PC-9 (cell line): ENCODE measurements at places on chromosomes 5 and 9. TPM values are rescaled to one million over a fixed set of nuclear protein-coding genes. Genes with fewer than 3 reads are reported as not detected.

FGD3 gene
- 84.9 and 89.0 TPM in 2 replicates for total RNA-seq

DNA sequence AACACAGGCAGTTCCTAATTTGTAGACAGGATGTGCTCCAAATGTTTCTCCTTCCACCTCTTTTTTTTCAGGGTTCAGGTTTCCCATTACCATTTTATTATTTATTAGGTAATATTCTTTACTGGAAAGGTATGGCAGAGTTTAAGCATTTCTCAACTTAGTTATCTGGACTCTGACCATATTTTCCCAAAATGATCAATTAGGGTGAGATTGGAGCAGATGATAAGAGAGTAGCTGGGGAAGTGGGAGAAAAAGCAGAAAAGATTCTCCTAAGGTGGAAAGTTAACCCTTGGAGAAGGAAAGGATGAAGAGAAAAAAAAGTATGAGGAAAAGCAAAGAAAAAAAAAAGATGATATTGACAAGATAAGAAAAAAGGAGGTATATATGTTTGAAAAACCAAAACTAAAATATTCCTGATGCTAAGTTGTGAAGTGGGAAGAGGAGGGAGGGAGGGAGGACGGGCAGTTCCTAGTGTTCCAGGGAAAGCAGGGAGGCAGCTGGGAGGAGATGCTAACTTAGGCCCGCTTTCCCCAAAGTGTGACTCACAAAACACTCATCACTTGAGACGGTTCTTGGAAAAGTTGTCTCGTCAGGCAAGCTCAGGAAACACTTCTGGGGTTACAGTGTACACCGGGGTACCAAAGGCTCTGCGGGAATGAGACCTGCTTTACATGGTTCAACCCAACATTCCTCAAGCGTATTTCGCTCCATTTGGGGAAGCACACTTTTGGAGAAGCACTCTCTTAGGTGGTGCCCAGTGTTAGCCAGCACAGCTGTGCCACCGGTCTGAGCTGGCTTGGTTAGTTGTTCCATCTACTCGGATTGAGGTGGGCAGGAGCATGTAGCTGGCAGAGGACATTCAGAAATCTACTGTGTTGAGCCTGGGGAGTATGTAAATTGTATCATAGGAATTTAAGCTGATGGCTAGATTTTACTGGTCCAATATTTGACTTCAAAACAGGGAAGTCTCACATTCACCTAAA lies 35.1 kb downstream of the B4GALT1 start:
- peak; percentile 44 for DNase-seq

WHRN gene
- 19.8 and 21.9 TPM in 2 replicates for total RNA-seq

DNA sequence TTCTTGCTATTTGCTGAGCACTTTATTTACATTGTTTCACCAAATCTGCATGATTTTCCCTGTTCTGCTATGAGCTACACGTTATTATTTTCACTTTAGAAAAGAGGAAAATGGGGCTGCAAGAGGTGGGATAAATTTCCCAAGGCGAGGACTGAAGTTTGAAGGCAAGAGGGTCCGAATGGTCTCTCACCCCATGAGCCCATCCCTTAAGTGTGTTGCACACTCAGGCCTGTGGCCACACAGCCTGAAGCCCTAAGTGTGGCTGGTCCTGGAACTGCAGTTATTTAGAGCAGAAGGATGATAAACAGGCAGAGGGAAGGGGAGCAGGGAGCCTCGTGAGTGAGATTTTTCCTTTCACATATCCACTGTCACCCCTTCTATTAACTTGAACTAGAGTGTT lies 7.8 kb downstream of the PDE8B start:
- DNase-seq = no peak

GRCh38 chr9:114844766-114845165 lies 38.9 kb upstream of the TNFSF15 start:
- no peak for DNase-seq

DNA sequence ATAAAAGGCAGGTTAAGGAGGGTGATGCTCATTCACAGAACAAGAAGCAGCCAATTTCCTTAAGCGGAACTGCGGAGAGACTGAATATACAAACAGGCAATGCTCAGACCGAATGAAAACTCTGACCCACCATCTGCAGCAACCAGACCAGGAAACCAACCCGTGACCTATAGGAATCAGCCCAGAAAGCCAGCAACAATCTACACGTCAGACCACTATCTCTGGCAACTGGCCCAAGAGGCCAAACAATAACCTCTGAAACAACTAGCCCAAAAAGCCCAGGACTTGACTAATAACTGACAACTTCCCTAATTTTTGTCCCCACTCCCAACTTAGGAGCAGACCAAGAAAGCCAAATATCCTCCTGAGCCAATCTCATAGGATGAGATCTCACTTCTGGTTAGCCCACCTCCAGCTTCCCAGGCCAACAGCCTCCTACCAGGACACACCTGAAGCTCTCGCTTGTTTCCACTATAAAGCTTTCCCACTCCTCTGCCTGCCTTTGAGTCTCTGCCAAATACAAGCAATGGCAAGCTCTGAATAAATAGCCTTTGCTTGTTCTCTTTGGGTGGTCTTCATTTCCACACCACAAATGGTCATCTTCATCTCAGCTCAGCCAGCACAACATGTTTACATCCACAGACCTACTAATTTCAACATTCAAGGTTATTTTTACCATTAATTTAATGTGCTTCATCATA lies 168.5 kb downstream of the HSD17B3 start:
- no peak for DNase-seq

- no peak for DNase-seq
These were observed 16.6 kb upstream of the S1PR3 start for GRCh38 chr9:88974641-88975040.

ALDH1A1 gene
- total RNA-seq = 2.3 and 3.7 TPM in 2 replicates

MYORG gene
- 3.0 and 3.1 TPM in 2 replicates for total RNA-seq

DNA sequence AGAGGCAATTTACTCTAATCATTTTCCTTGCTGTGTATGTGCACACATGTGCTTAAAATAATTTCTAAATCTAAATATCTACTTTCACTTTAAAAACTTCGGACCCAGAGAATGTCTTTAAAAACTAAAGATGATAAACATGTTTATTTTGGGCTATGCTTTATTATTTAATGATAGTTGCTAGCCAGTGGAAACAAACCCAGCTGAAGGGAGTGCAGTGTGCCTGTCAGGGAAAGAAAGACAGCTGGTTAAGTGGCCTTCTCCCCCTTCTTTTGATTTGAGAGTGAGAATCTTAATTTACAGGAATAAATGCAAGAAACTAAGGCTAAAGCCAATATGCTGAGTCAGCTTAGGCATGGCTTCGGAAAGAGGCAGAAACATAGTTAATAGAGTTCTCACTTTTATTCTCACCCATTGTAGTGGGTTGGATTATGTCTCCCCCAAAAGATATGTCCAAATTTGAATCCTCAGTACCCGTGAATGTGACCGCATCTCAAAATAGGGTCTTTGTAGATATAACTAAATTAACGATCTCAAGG lies 111.4 kb downstream of the DCP2 start:
- no peak for DNase-seq

GRCh38 chr5:96582343-96582742 lies 79.8 kb upstream of the CAST start:
- DNase-seq = no peak

RELL2 gene
- 3.3 and 5.0 TPM in 2 replicates for total RNA-seq

GRCh38 chr9:134242706-134243105 lies 78.3 kb upstream of the RNU6ATAC start:
- DNase-seq = no peak

- no peak for DNase-seq
These were observed 12.0 kb downstream of the GLRX start for GRCh38 chr5:95810305-95811125.

TMEM250 gene
- 73.8 and 75.3 TPM in 2 replicates for total RNA-seq

DNA sequence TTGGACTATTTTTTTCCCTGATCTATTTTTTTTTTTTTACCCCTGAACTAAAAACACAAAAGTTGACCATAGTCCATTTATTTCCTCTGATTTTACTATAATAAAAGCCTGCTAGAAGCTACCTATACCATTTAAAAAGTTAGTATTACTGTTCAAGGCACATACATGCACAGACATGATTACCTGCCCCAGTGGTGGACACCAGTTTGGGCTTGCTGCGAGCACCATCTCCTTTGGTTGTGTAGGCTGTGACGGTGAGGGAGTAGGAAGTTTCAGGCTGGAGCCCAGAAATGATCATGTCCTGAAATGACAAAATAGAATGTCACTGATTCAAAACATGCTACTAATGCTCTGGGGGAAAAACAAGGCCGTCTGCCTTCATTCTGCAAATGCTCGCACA lies 693.1 kb upstream of the DMAC1 start:
- no peak for DNase-seq

MSX2 gene
- not detected in 2 replicates for total RNA-seq

CCDC152 gene
- total RNA-seq = 0.25 and 0.26 TPM in 2 replicates

GRCh38 chr9:111914749-111915424 lies 18.3 kb downstream of the UGCG start:
- no peak for DNase-seq

- no peak for DNase-seq
These were observed 871.4 kb downstream of the MAT2B start for GRCh38 chr5:164376843-164377242.

SH3RF2 gene
- 30.9 and 37.2 TPM in 2 replicates for total RNA-seq
